Esophagus squamous epithelium (tissue), 5 donors: ENCODE measurements at places on chromosomes 16 and 17. TPM values are rescaled to one million over a fixed set of nuclear protein-coding genes. Genes with fewer than 3 reads are reported as not detected.
A peak's percentile ranks its signal among the peaks of the same experiment; 100 is the strongest.

DNA sequence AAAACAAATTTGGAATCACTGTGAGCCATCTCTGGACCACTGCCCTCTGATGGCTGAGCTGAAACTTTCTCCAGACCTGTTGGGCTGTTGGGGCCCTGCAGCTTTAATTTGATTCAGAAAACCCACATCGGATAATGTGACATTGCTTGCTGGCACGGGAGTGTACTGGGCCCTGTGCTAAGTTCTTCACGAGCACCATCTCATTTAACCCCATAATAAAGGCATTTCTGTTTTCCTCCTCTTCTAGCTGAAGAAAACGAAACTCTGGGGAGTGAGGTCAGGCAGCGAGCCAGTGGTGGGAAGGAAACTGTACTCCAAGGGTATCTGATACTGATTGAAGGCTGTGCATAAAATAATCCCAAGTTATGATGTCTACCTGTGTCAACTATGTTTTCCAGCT is 34.5 kb upstream of the TNRC6A start:
- no peaks in the 10 kb centered on the region for H3K36me3 ChIP-seq
- H3K4me3 ChIP-seq, result no peak overlapping the region
- H3K4me1 ChIP-seq, result no peaks in the 10 kb centered on the region
- no peaks in the 10 kb centered on the region for H3K27me3 ChIP-seq

Gene HLF
- 55.1 TPM for total RNA-seq

Gene NTN3
- not detected for total RNA-seq

- no peak overlapping the region for H3K4me3 ChIP-seq
- peaks cover 15% of the 10 kb centered on the region for H3K36me3 ChIP-seq
- no peak for DNase-seq
- no peaks in the 10 kb centered on the region for H3K27me3 ChIP-seq
These were observed 65.9 kb downstream of the HIC1 start for GRCh38 chr17:2120586-2121335.

DNA sequence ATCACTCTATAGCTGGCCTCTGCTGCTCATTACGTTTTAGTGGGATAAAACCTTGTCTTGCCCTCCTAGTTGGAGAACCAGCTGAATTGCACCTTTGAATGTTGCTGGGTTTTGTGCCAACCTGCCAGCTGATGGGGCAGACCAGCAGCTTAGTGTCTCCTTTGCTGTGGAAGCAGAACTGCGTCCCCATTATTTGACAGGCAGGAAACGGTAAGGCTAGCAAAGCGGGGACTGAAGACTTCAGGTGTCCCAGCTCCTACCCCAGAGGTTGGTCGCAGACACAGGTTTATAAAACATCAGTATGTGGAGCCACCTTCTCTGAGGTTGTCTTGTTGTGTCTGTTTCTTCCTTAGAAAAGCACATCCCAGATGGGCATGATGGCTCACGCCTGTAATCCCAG is 158.1 kb downstream of the PRKCA start:
- no peaks in the 10 kb centered on the region for H3K27me3 ChIP-seq
- no peak for DNase-seq
- no peaks in the 10 kb centered on the region for H3K36me3 ChIP-seq
- peaks cover 6% of the 10 kb centered on the region for H3K4me1 ChIP-seq
- no peak overlapping the region for H3K4me3 ChIP-seq
- no peak overlapping the region for H3K27ac ChIP-seq

- H3K36me3 ChIP-seq, result no peaks in the 10 kb centered on the region
- H3K27me3 ChIP-seq, result no peaks in the 10 kb centered on the region
- DNase-seq, result no peak
- H3K4me3 ChIP-seq, result no peak overlapping the region
- H3K4me1 ChIP-seq, result no peaks in the 10 kb centered on the region
- no peak overlapping the region for H3K27ac ChIP-seq
These were observed 7.2 kb upstream of the KRTAP4-7 start for GRCh38 chr17:41076788-41077187.

Gene ZNF469
- total RNA-seq, result 0.26 TPM

Gene TENT4B
- 6.3 TPM for total RNA-seq

Gene VAT1L
- not detected for total RNA-seq

DNA sequence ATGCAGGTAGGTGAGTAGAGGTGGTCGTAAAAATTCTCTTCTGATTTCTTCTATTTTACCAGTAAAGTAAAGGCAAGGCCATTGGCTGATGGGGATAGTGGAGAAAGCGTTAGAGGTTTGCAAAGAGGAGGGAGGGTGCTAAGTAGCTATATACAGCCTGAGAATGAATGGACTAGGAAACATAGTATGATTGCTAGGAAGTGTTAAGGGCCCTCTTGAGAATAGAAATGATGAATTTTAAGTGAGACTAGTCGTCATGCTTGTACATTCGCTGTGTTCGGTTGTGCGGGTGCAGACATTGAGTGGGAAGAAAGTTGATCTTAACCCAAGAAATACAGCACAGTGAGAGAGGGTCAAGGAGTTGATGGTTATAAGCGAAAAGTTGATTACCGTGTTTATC is 7.2 kb upstream of the HS3ST2 start:
- H3K4me1 ChIP-seq, result no peaks in the 10 kb centered on the region
- H3K36me3 ChIP-seq, result no peaks in the 10 kb centered on the region
- no peak overlapping the region for H3K4me3 ChIP-seq
- DNase-seq, result no peak
- no peak overlapping the region for H3K27ac ChIP-seq

- no peaks in the 10 kb centered on the region for H3K4me1 ChIP-seq
- no peaks in the 10 kb centered on the region for H3K36me3 ChIP-seq
- DNase-seq, result no peak
- H3K27ac ChIP-seq, result no peak overlapping the region
- no peak overlapping the region for H3K4me3 ChIP-seq
These were observed 44.0 kb downstream of the NLK start for GRCh38 chr17:28086519-28086918.

- DNase-seq, result no peak
- H3K36me3 ChIP-seq, result no peaks in the 10 kb centered on the region
- H3K27me3 ChIP-seq, result no peaks in the 10 kb centered on the region
- no peaks in the 10 kb centered on the region for H3K4me1 ChIP-seq
- H3K4me3 ChIP-seq, result no peak overlapping the region
These were observed 344.2 kb downstream of the CPPED1 start for GRCh38 chr16:12459391-12460063.

Gene PNMT
- total RNA-seq, result 1.8 TPM

GRCh38 chr16:48165961-48166578 is 10.3 kb upstream of the ABCC12 start:
- no peak overlapping the region for H3K27ac ChIP-seq
- DNase-seq, result no peak
- no peaks in the 10 kb centered on the region for H3K27me3 ChIP-seq
- no peak overlapping the region for H3K4me3 ChIP-seq
- H3K36me3 ChIP-seq, result no peaks in the 10 kb centered on the region
- H3K4me1 ChIP-seq, result no peaks in the 10 kb centered on the region

Gene LRRC36
- not detected for total RNA-seq

- H3K27ac ChIP-seq, result peak overlapping the region; percentile 63
- H3K27me3 ChIP-seq, result no peaks in the 10 kb centered on the region
- no peak for DNase-seq
- peaks cover 28% of the 10 kb centered on the region for H3K36me3 ChIP-seq
These were observed 15.1 kb downstream of the NOD2 start for GRCh38 chr16:50708373-50709060.

Gene EVI2B
- total RNA-seq, result 2.0 TPM

GRCh38 chr16:12111223-12111622 is 134.7 kb downstream of the SNX29 start:
- no peaks in the 10 kb centered on the region for H3K27me3 ChIP-seq
- peaks cover 1% of the 10 kb centered on the region for H3K36me3 ChIP-seq
- no peaks in the 10 kb centered on the region for H3K4me1 ChIP-seq
- no peak overlapping the region for H3K27ac ChIP-seq
- H3K4me3 ChIP-seq, result no peak overlapping the region

Gene SNX11
- 16.6 TPM for total RNA-seq

- H3K36me3 ChIP-seq, result no peaks in the 10 kb centered on the region
- no peak overlapping the region for H3K27ac ChIP-seq
- no peak for DNase-seq
- no peak overlapping the region for H3K4me3 ChIP-seq
These were observed 163.6 kb downstream of the HS3ST3A1 start for GRCh38 chr17:13437966-13438779.

Gene OTOP3
- 26.7 TPM for total RNA-seq

GRCh38 chr16:23960081-23960885 is 124.5 kb downstream of the PRKCB start:
- no peak overlapping the region for H3K4me3 ChIP-seq
- no peaks in the 10 kb centered on the region for H3K27me3 ChIP-seq
- no peak overlapping the region for H3K27ac ChIP-seq
- DNase-seq, result no peak
- H3K36me3 ChIP-seq, result no peaks in the 10 kb centered on the region

DNA sequence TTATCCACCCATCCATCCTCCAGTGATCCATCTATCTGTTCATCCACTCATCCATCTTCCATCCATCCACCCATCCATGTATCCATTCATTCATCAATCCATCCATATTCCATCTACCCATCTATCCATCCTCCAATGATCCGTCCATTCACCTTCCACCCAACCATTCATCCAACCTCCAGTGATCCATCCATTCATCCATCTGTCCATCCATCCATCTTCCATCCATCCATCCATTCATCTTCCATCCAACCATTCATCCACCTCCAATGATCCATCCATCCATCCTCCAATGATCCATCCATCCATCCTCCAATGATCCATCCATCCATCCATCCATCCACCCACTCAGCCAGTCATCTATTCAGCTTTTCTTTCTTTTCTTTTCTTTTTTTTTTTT is 156.5 kb upstream of the WSCD1 start:
- H3K36me3 ChIP-seq, result no peaks in the 10 kb centered on the region
- no peak for DNase-seq
- H3K27ac ChIP-seq, result no peak overlapping the region
- no peak overlapping the region for H3K4me3 ChIP-seq

GRCh38 chr17:36661047-36661666 is 59.8 kb downstream of the MRM1 start:
- no peaks in the 10 kb centered on the region for H3K36me3 ChIP-seq
- no peak overlapping the region for H3K27ac ChIP-seq
- H3K4me1 ChIP-seq, result peaks cover 10% of the 10 kb centered on the region
- DNase-seq, result no peak
- H3K27me3 ChIP-seq, result no peaks in the 10 kb centered on the region

GRCh38 chr16:54281535-54282201 is 4.9 kb downstream of the IRX3 start:
- peaks cover 15% of the 10 kb centered on the region for H3K4me1 ChIP-seq
- H3K27me3 ChIP-seq, result no peaks in the 10 kb centered on the region

DNA sequence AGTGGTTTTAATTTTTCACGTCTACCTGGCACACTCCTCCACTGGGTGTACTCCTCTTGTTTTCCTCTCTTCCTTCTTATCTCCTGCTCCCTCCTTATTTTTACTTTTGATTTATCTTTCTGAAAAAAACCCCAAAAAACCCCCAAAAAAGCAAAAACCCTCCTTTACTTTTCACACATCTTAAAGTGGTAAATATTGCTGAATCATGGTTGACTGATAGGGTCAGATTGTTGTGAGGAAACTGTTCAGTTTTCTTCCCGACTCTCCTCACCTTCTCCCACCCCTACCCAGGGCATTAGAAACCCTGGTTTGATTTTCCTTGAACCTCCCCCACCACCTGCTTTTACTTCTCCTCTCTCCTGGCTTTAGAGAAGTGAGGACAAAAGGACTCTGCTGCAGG is 25.4 kb downstream of the ARHGAP44 start:
- no peaks in the 10 kb centered on the region for H3K4me1 ChIP-seq
- no peaks in the 10 kb centered on the region for H3K36me3 ChIP-seq
- no peaks in the 10 kb centered on the region for H3K27me3 ChIP-seq
- no peak overlapping the region for H3K27ac ChIP-seq
- no peak overlapping the region for H3K4me3 ChIP-seq

Gene ZFP1
- 9.1 TPM for total RNA-seq

DNA sequence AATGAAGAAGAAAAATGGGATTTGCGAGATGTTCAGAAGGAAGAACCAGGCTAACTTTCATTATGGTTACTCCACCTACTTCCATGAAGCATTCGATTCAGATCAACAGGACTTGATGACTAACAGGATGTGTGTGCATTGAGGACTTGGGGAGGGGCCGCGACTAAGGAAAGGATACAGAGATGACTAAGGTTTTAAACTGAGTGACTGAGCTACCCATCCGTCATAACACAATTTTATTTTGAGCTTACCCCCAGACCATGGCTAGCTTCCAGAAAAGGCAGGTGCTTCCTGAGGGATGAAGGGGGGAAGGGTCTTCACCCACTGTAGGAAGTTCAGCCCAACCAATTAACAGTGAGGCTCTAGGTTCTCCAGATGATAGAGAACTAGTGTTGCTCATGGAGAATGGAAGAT is 2.5 kb upstream of the CDYL2 start:
- no peak overlapping the region for H3K27ac ChIP-seq
- no peak for DNase-seq
- peaks cover 12% of the 10 kb centered on the region for H3K4me1 ChIP-seq
- no peak overlapping the region for H3K4me3 ChIP-seq

- no peaks in the 10 kb centered on the region for H3K27me3 ChIP-seq
- DNase-seq, result no peak
- peaks cover 27% of the 10 kb centered on the region for H3K4me1 ChIP-seq
- H3K36me3 ChIP-seq, result peaks cover 23% of the 10 kb centered on the region
- no peak overlapping the region for H3K4me3 ChIP-seq
These were observed 16.4 kb upstream of the CPSF4L start for GRCh38 chr17:73278049-73278464.

DNA sequence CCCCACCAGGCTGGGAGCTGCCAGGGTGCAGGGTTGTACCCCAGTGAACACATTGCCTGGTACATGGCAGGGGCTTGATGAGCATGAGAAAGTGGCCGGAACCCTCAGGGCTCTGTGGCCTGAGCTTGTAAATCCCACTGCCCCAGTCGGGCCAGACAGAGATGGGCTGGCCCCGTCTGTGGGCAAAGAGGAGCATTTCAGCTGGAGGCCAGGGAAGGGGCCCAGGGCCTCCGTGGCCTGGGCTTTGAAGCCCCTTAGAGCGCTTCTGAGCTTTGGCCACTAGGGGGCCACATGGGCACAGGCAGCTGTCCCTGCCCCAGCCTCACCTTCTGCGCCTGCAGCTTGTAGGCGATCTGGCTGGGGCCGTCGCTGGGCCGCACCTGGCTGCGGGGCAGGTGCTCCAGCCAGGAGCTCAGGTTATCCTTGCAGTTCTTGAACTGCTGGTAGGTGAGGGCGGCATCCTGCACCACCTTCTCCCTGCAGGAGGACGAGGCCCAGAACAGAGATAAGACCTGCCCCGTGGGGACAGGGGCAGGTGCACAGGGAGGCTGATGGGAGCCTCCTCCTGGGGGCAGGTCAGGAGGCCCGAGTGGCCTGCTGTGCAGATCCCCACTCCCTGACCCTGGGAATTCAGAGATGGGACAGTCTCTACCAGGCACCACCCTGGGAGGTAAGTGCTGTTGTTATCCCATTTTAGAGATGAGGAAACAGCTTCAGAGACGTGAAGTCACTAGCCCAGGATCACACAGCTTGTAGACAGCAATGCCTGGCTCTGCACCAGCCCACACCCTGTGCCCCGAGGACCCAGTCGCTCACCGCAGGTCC is 12.8 kb downstream of the EVPL start:
- peak overlapping the region; percentile 34 for H3K27ac ChIP-seq
- peaks cover 100% of the 10 kb centered on the region for H3K36me3 ChIP-seq
- no peaks in the 10 kb centered on the region for H3K4me1 ChIP-seq
- no peaks in the 10 kb centered on the region for H3K27me3 ChIP-seq

Gene PRCD
- total RNA-seq, result 1.4 TPM

Gene SLC16A6
- 9.2 TPM for total RNA-seq

- no peak overlapping the region for H3K4me3 ChIP-seq
- no peaks in the 10 kb centered on the region for H3K27me3 ChIP-seq
- DNase-seq, result no peak
- H3K36me3 ChIP-seq, result no peaks in the 10 kb centered on the region
- no peaks in the 10 kb centered on the region for H3K4me1 ChIP-seq
- H3K27ac ChIP-seq, result no peak overlapping the region
These were observed 447.6 kb upstream of the PSMD7 start for GRCh38 chr16:73848993-73849392.

Gene PPY
- total RNA-seq, result not detected
